ENCODE measurements at places on chromosomes 16 and 17.

GRCh38 chr17:79478051-79478461 lies 132.8 kb downstream of the RBFOX3 start:
- peak; percentile 46 for DNase-seq

GRCh38 chr16:81376880-81377279 lies 62.1 kb downstream of the GAN start:
- DNase-seq: no peak

DNA sequence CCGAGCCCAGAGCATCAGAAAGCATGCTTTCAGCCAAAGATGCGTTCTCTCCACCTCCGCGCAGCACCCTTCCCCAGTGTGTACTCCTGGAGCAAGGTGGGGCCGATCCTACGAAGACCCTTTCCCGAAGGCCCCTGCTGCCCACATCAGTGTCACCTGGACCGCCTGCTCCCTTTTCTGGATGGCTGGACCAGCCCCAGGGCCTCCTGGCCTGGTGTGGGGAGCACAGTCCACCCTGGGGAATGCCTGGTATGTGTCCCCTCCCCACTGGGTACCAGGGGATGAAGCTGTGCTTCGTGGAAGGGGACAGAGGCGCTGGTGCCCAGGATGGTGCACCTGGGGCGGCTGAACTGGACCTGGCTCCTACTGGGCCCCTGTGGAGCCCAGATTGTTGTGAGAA lies 173.8 kb downstream of the SEC14L1 start:
- DNase-seq: no peak

DNA sequence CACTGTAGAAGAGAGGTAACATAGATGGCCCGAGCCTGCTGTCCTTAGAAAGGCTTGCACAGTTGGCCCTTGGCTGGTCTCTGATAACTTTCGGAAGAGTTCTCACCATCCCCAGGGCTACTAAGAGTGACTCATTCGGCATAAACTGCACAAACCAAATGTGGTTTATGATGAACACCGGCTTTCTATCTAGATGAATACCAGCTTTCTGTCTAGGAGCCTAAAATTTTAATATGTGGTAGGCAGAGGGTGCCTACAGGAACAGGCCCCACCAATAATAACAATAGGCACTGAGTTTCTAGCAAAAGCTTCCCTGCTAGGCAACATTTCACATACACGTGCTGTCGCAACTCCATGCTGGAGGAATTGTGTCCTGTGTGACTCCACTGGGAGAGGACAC lies 15.4 kb downstream of the CNOT1 start:
- peak; percentile 41 for DNase-seq

GRCh38 chr17:62625184-62625869 lies 2.1 kb upstream of the MRC2 start:
- no peak for DNase-seq

GRCh38 chr16:17921357-17921978 lies 415.1 kb downstream of the NPIPA8 start:
- peak; percentile 28 for DNase-seq

All from GM03348 (cell line).